ENCODE measurements at places on chromosomes 4 and X.

GRCh38 chr4:36187723-36188333 is 56.5 kb downstream of the ARAP2 start:
- no peak for DNase-seq

DNA sequence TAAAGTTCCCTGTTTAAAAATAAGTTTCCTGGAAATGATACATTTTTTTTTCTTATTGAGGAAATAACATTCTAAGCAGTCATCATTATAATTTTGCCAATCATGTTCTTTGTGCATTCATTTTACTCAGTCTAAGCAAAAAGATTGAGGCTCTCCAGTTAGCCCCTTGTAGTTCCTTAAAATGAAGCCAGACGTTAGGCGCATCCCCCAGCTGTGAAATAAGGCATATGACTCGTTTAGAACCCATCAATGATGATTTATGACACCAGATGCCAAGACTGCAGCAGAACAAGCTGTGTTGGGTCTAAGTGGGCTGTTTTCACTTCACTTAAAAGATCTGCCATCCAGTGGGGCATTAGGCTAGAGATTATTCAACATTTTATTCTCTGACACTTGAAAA is 17.0 kb downstream of the PDGFC start:
- DNase-seq, result no peak

DNA sequence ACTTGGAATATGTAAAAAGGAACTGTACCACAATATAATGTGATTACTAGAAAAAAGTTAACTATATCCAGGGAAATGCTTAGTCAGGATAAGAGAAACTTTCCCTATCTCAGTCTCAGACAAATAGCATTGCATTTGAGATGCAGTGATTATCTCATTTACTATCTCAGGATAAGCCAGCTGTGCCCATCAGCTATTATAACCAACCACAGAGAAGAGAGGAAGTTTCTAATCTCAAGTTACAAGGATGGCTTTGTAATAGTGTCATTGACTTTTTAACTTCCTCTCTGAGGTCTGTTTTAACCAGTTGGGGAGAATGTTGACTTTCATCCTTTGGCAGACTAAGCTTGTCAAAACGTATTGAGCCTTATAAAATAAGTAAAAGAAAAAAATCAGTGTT is 56.5 kb downstream of the SNX25 start:
- no peak for DNase-seq

DNA sequence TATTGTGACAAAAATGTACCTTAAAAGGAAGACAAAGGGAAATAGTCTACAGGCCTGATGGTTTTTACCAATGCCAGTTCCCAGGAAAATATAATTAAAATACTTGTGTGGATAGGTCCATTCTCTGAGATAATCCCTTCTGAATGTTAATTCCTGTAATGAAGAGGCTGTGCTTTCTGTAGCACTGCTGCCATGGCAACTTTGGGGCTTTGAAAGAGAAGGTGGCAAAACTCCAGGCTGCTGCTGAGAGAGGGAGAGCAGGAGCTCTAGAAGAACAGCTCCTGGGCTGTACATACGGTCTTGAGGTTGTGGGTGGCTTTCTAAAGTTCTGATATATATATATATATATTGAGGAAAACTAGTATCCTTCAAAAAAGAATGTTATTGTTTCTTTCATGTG is 125.4 kb downstream of the PDLIM5 start:
- DNase-seq, result no peak

DNA sequence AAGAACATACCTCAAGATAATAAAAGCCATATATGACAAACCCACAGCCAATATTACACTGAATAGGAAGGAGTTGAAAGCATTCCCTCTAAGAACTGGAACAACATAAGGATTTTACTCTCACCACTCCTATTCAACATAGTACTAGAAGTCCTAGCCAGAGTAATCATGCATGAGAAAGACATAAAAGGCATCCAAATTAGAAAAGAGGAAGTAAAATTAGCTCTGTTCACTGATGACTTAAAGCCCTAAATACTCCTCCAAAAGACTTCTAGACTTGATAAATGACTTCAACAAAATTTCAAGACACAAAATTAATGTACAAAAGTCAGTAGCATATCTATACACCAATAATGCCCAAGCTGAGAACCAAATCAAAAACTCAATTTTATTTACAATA is 235.7 kb downstream of the NKX6-1 start:
- no peak for DNase-seq

GRCh38 chr4:127889903-127890302 is 9.2 kb downstream of the PLK4 start:
- no peak for DNase-seq

DNA sequence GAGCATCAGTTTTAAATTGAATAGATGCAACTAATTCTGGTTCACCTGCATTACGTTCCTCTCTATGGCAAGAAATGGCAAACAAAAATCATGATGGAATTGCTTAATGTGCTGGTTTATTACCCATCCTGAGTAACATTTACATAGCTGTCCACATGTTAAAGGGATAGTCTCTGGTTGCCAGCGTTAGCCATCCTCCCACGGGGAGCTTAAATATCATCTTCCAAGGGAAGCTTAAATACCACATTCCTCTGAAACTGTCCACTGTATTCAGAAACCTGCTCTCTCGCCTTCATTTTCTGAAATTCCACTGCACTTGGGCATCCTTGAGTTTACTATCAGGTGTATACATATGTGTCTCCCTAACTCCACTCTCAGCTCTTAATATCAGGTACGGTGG is 586.6 kb downstream of the TLL1 start:
- DNase-seq, result no peak

GRCh38 chr4:78581618-78582017 is 30.0 kb downstream of the ANXA3 start:
- DNase-seq, result peak; percentile 34

DNA sequence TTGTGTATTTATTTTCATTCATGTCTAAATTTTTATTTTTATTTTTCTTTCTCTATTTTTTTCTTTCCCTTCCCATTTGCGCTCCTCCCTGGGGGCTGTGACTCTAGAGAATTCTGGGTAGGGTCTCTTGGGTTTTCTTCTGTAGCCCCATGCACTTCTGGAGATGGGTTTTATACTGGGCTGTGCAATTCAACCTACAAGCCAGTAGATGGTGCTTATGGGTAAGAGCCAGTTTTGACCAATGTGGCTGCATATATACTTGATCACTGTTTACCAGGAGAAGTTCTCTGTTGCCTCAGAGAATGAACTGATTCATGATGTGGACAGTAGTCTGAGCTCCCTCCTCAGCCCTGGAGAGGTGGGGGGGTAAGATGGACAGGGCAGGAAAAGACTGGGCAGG is 614.6 kb downstream of the PCDH19 start:
- no peak for DNase-seq

DNA sequence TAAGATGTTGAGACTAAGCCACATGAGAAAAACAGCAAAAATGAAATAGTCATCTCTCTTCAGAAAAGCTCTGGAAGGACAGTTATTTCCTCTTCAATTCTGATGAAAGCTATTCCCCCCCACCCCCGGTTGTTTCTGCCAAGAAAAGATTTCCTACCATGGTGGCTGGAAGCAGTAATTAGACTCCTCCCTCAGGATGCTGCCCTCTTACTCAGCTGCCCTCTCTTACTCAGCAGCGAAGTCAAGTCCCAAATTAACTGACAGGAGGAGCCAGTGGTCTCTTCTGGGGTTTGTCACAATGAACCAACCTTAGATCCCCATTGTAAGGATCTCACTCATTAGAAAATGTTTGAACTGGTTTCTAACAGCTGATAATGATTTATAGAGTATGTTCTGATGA is 38.0 kb downstream of the GPM6B start:
- no peak for DNase-seq

DNA sequence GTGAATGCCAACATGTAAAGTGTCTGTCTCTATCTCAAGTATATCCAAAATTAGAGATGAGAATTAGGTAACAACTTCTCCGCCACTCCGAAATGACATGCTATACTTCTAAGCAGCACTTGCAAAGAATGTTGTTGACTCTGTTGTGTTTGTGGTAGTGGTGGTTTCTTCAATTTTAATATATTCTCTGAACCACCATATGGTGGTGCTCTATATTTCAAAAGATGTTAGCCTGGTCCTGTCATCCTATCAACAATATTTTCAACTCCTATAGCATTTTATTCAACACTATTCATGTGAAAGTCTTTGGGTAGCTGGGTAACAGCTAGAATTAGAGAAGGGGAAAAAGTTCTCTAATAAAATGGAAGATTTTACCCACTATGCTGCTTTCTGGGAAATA is 1622.8 kb upstream of the IGFBP7 start:
- no peak for DNase-seq

- DNase-seq, result no peak
Measured at GRCh38 chr4:153217440-153217839, 13.2 kb downstream of the TRIM2 start.

GRCh38 chrX:107646735-107647134 is 18.4 kb downstream of the PRPS1 start:
- DNase-seq, result no peak

- no peak for DNase-seq
Measured at GRCh38 chr4:89270792-89271191, 36.8 kb downstream of the GPRIN3 start.

DNA sequence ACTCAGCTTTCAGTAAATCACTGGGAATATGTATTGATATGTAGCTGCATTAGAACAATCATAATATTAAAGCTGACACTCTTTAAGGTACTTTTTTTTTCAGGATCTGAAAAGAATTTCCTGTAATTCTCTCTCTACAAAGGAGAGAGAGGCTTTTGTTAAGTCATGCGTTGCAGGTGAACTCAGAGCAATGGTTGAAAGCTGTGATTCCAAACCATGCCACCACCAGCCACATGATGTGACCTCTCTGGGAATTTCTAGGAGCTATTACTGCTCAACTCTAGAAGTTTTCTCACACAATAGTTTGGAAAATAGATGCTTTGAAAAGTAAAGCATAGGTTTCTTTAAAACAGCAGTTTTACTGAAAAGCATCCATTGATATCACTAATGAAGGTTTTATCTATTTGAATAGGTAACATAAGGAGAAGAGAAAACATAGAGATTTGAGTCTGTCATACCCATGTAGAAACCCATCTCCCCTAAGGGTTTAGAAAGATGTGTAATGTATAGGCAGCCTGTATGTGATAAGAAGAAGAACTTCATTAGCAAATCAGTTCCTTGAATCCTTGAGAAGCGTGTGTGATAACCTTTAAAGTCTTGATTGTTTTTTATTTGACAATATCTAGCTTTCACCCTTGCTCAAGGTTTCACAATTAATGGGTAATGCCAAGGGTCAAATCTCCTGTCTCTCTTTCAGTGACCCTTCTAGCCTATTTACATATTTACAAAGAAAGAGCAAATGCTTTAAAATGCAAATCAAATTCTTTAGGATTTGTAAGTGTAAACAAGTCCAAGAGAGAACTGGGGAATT is 161.0 kb upstream of the ANKRD50 start:
- DNase-seq, result no peak

DNA sequence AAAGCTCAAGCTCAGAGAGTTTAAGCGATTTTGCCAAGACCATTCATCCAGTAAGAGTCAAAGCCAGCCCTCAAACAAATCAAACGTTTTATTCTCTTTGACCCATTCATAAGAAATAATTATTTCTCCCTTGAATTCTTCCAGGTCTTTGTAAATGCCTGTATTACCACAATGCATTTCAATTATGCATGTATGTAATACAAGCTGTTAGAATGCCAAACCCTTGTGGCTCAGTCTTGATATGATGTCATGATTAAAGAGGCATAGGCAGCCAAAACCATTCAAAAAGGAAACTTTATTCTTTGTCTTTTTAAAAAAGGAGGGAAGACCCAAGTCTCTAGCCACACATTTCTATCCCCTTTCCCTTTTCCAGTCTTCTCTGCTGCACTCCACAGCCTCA is 56.5 kb upstream of the PGM2 start:
- DNase-seq, result no peak

- no peak for DNase-seq
Measured at GRCh38 chr4:89759426-89759825, 77.5 kb downstream of the SNCA start.

GRCh38 chrX:38660395-38661102 is 99.2 kb downstream of the TSPAN7 start:
- DNase-seq, result no peak

- DNase-seq, result no peak
Measured at GRCh38 chr4:23979534-23979933, 89.7 kb upstream of the PPARGC1A start.

DNA sequence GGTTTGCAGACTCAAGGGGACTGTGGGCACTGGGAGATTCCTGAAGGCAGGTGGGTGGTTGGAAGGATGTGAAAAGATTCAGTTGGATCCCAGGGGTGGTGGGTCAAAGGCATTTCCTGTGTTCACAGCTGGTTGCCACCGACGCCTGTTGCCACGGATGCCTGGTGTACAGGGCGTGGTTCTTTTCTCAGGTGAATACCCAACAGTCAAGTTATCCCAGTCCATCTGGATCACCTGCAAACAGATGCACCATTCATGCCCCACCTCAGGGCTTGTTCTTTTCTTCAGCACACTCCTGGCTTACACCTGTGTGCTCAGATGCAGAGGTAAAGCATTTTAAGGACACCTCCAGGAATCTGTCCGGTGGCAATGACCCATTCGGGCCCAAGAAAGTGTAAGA is 55.8 kb upstream of the SHOX start:
- DNase-seq, result no peak

DNA sequence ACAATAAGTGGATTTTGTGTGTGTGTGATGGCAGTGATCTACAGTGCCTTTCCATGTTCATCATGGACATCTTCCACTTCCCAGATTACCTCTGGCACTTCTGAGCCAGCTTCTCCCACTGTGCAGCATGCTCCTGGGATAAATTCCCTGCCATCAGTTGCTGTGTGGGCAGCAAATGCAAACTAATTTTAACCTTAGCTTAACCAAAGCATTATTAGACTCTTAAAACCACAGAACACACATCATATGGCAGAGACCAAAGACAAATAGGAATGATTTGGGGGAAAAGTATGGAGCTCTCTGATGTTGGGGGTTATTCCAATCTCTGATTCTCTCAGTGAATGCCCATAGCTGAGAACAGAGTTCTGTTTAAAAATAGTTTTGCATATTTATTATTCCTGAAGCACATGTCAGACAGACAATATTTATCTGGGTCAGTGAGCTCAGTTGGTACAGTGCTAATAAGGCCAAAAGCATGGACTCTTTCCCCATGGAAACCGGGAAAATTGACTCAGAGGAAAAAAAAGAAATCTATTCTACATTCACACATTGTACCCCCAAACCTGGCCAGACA is 567.4 kb downstream of the IQCM start:
- DNase-seq, result no peak

DNA sequence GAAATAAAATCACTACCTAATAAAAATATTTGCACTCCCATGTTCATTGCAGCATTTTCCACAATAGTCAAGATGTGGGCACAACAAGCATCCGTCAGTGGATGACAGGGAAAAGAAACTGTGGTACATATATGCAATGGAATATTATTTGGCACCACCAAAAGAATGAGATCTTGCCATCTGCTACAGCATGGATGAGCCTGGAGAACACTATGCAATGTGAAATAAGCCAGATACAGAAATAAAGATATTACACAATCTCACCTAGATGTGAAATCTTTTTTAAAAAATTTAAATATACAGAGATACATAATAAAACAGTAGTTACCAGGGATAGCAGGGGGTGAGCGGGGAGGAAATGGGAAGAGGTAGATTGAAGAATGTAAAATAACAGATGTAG is 44.8 kb downstream of the LDB2 start:
- DNase-seq, result no peak

- DNase-seq, result no peak
Measured at GRCh38 chrX:106391284-106391911, 220.4 kb upstream of the RADX start.
